Stimulated activated CD8-positive, alpha-beta memory T cell treated with anti-CD3 and anti-CD28 coated beads, Interleukin-7, amount 100 ng/mL, for 1 hour (primary cell): ENCODE measurements at places on chromosomes 13 and 19.

- DNase-seq: peak; percentile 44
Observed at GRCh38 chr19:49113762-49114629, at the start of gene LIN7B. Gene LIN7B, plus strand, starts transcription at chr19:49114370. Its CDS starts 35 bp downstream, at chr19:49114405.

DNA sequence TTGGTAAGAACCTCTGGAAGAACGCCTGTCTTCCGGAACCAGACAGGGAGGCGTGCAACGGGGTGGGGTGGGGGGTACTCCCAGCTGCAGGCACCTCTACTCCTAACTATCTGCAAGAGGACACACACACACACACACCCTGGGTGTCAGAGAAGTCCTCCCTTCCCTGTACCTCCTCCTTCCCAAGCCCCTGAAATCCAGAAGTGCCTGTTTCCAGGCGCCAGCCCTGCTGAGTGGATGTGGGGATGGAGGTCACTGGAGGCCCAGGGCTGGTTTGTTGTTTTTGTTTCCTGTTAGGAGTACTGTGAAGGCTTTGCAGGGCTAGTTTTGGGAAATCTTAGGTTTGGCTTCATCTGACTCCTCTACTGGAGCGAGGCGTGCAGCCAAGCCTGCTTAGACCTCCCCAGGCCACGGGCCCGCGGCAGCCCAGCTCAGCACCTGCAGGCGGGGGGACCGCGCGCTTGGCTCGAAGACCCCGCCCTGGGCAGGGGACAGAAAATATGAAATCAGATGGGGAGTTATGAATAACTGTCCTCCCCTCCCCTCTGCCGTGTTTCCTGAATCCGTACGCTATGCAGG, 36.4 kb downstream of the SOX1 start:
- no peak for DNase-seq

- no peak for DNase-seq
Observed at GRCh38 chr13:44089452-44089851, 209.7 kb downstream of the LACC1 start.

DNA sequence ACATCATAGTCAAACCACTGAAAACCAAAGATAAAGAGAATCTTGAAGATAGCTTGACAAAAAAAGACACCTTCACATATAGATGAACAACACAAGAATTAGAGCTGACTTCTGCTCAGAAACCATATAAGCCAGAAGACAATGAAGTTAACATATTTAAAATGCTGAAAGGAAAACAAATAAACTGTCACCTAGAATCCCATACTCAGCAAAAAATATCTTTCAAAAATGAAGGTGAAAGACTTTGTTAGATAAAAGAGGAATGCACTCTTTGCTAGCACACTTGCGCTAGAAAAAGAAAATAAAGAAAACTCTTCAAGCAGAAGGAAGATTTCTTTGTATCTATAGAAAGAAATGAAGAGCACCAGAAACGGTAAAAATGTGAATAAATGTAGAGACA, 49.5 kb downstream of the PARP4 start:
- DNase-seq: no peak

GRCh38 chr13:39682310-39682709, 26.8 kb downstream of the COG6 start:
- DNase-seq: no peak

DNA sequence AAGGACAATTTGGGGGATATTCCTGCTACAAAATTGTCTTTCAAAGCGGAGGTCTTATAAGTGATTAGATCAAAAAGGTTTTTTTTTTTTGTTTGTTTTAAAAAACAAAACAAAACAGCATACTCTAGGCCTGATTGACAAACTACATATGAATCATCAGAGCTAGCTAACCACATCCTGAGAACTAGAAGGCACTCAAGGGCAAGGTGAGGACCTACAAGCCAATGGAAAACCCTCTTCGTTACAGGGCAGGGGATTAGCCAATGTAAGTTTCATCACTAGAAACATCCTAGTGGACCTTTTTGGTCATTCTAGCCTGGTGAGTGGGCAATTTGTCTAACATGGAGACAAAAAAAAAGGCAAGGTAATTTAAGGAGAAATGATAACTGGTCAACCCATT, 428.6 kb downstream of the RFC3 start:
- no peak for DNase-seq

DNA sequence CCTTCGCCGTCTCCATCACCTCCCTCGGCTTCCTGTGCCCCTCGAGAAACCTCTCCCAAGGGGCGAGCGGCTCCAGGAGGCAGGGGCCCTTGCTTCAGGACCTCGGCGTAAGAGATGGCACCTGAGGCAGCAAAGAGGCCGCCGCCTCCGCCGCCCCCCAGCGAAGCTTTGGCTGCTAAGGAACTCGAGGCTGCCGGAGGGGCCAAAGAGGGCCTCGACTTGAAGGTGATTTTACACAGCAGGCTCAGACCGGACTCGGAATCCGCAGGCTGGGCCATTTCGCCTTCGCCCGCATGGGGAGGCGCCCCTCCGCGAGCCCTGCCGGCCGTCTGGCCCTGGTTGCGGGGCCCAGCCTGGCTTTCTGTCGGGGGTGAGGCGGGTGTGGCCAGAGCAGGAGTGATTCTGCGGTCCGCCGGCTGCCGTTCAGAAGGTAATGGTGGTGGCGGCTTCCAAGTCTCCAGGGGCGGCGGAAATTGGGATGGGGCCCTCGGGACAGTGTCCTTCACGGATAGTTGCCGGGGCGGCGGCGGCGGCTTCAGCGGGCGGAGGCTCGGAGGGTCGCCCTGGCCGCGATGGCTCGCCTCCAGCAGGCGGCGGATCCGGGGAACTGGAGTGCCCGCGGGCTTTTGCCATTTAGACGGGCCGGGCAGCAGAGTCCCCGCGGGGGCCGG, 1.4 kb downstream of the GGN start:
- DNase-seq: no peak

DNA sequence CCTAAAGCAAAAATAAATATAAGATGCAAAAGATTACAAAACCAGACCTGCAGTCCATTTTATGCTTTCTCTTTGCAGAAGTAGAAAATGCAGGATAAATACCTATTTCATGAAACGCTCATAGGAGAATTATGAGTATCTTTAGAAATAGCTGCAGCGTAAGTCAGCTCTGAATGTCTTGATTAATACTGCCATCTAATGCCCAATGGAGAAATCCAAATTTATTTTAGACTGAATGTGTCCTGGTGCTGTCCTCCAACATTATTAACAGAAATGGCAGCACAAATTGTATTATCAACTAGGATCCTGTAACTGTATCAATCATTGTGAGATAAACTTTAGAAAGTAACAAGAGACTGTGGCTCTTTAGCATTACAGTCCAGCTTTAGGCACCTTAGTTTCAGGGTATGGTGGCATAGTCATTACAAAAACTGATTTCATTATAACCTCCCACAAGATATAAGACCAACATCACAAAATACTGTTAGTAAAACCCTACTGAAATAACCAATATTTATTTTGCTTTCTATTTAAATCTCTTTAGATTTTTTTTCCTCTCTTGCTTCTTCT, 162.1 kb upstream of the MIR17HG start:
- DNase-seq: no peak

DNA sequence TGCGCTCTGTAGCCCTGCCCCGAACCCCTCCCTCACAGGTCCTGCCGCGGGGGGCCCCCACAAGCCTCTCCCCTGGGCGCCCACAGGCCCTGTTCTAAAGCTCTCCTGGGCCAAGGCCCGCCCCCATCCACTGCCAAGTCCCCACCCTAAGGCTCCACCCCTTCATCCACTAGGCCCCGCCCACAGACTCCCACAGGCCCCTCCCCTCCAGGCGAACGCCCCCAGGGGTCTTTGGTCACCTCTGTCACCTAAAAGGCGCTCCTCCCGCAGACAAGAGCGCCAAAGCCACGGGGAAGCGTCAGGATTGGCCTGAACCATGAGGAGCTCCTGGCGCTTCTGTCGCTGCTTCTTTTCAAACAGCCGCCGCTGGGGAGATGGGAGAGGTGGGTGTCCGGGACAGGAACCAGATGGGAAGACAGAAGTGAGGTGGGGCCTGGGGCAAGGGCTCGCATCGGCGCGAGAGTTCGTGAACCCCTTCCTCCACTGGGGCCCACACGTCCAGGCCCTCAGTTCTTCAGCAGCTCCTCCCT, 2.3 kb downstream of the TULP2 start:
- no peak for DNase-seq

- DNase-seq: no peak
Observed at GRCh38 chr13:100098445-100099116, 9.7 kb downstream of the PCCA start.

GRCh38 chr19:51491586-51491985, 10.0 kb downstream of the SIGLEC12 start:
- no peak for DNase-seq

GRCh38 chr13:36907266-36907665, 12.8 kb downstream of the SMAD9 start:
- no peak for DNase-seq

DNA sequence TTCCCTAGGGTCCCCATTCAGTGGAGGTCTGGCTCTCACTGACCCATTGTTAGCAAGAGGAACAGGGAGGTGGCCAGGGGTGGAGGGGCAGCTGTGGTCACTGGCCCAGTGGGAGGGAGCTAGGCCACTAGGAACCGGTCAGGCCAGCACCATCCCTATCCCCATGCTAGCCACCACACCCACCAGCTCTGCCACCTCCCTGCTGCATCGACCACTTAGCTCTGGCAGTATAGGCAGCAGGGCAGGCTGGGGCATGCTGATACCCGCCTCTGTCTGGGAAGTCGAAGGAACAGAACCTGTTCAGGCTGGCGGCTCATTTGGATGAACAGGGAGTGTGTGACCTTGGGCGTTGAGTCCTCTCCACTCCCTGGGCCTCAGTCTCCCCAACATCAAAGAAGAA, 4.7 kb downstream of the PPP1R13L start:
- no peak for DNase-seq

- DNase-seq: no peak
Observed at GRCh38 chr19:4258181-4258580, 11.3 kb downstream of the YJU2 start.

- no peak for DNase-seq
Observed at GRCh38 chr19:7729831-7730285, 2.1 kb downstream of the CLEC4G start.

- DNase-seq: no peak
Observed at GRCh38 chr13:93116809-93117208, 109.8 kb upstream of the GPC6 start.

DNA sequence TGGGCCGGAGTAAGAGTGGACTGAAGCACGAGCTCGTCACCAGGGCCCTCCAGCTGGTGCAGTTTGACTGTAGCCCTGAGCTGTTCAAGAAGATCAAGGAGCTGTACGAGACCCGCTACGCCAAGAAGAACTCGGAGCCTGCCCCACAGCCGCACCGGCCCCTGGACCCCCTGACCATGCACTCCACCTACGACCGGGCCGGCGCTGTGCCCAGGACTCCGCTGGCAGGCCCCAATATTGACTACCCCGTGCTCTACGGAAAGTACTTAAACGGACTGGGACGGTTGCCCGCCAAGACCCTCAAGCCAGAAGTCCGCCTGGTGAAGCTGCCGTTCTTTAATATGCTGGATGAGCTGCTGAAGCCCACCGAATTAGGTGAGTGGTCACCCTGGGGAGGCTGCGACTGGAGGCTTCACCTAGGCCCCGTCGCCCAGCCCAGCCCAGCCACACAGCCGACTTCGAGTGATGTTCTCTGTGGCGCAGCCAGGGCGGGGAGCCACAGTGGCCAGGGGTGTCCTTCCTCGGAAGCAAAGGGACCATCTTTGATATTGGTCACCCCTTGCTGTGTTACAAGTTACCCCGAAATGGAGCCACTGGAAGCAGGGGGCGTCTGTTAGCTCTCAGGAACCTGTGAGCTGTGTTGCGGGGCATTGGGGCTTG, 5.6 kb downstream of the PIAS4 start:
- DNase-seq: no peak

DNA sequence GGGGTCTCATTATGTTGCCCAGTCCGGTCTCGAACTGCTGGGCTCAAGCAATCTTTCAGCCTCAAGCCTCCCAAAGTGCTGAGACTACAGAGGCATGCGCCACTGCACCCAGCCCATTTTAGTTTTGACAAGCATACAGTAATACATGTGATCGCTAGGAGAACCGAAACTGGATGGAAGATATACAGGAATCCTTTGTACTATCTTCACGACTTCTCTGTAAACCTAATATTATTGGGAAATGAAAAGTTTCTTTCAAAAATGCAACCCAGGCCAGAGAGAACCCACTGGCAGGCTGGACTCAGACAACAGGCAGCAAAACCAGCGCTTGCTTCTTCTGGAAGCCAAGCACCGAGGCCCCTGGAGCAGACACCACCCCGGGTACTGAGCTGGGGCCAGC, 9.4 kb downstream of the C19orf12 start:
- DNase-seq: no peak

DNA sequence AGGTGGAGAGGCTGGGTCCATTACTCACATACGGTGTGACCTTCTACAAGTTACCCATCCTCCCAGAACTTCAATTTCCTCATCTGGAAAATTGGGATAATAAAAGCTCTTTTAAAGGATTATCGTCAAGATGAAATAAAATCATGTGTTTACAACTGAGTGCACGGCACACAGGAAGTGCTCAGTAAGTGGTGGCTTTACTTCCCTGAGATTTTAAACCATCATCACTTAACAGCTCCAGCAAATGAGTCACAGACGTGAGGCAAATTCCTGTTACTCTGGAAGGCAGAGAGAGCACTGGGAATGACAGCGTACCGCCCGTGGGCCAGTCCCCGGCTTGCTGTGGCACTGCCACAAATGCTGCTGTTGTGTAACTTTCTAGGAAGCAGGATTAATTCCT, 64.1 kb downstream of the MRPL57 start:
- DNase-seq: no peak

DNA sequence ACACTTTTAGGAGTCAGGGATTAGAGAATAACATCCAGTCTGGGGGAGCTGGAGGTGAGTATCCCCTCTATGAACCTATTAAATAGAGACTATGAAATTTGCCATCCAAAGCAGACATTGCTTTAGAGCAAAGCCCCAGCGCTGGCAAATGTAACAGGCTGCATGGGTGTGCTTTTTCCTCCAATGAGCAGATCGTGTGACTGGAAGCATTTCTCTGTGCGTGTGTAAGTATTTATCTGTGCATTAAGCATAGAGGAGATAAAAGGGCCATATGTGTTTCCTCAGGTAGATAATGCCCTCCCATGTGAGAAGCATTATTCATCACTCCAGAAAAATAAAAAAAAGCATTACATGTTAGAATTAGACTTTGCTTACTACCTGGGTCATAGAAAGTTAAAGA, 924 bp downstream of the TNFSF13B start:
- DNase-seq: no peak

- no peak for DNase-seq
Observed at GRCh38 chr19:47190167-47190727, 40.8 kb downstream of the BBC3 start.

- DNase-seq: no peak
Observed at GRCh38 chr19:39352381-39353255, 10.4 kb downstream of the SAMD4B start.
